ENCODE measurements at places on chromosomes 2 and 18.
A peak's percentile ranks its signal among the peaks of the same experiment; 100 is the strongest.

GRCh38 chr18:8983195-8983594 lies 119.3 kb upstream of the NDUFV2 start:
- DNase-seq, result no peak

GRCh38 chr2:68375582-68375981 lies 10.5 kb downstream of the PLEK start:
- DNase-seq, result no peak

DNA sequence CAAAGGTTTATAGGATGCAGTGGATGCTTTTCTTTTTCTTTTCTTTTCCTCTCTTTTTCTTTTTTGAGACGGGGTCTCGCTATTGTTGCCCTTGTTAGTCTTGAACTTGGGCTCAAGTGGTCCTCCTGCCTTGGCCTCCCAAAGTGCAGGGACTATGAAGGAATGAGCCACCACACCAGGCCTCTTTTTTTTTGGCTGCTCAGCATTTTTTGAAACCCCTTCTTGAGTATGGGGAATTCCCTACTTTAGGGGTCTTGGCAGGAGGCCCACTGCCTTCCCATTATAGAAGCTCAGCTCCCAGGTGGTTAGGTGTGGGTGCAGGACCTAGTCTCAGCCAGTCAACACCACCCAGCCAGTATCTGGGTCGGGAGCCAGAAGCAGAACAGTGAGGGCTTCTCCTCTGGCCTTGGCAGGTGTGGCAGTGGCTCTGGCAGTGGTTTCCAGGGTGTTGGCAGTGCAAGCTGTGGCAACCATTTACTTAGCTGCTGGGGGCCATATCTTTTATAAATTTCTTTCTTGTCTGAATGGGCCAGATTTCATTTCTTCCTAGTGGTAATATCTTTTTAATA lies 51.4 kb upstream of the ACYP2 start:
- DNase-seq, result no peak

GRCh38 chr18:57054891-57055290 lies 92.0 kb upstream of the BOD1L2 start:
- DNase-seq, result no peak

GRCh38 chr2:54942373-54942772 lies 107.9 kb downstream of the RTN4 start:
- no peak for DNase-seq

- DNase-seq, result no peak
Observed at GRCh38 chr18:62690236-62690815, 25.0 kb upstream of the PHLPP1 start.

DNA sequence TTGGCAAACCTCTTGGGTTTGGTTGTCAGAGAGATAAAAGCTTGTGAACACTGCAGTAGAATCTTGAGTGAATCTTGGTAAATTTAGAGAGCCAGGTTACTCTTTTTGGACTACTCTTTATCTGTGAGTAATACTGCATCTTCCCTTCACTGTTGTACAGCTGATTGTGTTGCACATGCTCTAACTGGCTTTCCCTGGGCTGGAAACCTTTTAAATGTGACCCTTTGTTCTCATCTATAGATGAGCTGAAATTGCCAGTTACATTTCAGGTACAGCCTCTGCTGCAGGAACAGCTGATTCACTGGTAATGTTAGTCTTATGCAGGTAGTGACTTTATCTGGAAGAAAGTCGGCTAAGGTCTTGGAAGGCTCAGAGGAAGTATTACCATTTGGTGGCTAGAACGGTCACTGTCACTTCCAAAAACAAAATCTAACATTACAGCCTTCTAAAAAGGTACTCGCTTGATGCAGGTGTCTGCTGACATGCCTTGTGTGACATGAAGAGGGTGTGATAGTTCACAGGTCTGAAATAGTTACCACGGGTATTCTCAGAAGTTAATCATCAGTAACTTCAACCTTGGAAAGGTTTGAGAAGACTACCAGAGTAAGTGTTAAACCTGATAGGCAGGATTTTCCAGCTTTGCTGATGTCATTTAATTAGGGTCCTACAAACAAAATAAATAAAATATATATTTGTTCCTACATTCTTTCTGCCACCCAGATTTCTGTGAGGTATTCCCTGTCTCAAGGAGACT lies 851.1 kb downstream of the SLC4A3 start:
- no peak for DNase-seq

GRCh38 chr2:64542071-64543007 lies 18.2 kb downstream of the AFTPH start:
- DNase-seq, result no peak

- DNase-seq, result no peak
Observed at GRCh38 chr2:95374029-95374428, 28.5 kb upstream of the FAHD2A start.

DNA sequence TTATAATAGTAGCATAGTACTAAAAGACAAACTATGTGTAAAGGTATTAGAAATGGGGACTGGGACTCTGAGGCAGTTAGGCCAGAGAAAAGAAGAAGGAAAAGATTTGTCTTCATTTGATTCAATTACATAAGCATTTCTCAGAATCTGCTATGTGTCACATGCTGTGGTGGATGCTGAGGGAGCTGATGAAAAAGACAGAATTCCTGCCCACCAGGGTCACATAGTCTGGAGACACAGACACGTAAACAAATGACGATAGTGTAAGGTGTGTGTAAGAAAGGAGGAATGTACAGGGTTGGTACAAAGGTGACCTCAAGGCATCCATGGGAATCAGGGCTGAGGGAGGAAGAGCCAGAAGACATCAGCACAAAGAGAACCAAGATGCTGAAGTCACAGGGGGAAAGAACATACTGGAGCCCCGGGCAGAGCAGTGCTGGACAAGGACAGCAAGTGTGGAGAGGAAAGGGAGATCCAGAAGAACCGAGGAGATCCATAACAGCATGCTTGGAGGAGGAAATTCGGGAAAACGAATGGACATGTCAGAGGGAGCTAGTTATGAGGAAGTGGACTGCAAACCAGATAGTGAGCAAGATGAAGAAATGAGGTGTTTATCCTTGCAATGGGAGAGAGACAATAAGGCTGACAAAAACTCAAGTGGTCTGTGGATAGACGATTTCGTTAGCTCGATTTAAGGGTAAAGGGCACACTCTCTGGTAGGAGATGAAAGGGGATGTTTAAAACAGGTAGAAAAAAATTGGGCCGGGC lies 1.2 kb upstream of the MAPRE3 start:
- no peak for DNase-seq

- DNase-seq, result no peak
Observed at GRCh38 chr2:103174711-103175110, 412.9 kb downstream of the TMEM182 start.

DNA sequence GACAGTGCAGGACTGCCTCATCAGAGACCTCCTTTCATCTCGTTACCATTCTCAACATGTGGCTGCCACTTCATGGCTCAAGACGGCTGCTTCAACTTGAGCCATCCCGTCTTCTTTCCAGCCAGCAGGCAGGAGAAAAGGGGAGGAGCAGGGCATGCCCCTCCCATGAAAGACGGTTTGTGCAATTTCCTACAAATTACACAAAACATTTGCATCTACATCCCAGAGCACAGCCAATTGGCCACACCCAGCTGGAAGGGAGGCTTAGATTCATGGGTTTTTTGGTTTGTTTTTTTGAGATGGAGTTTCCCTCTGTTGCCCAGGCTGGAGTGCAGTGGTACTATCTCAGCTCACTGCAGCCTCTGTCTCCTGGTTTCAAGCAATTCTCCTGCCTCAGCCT lies 11.8 kb downstream of the UCN start:
- no peak for DNase-seq

GRCh38 chr2:232473467-232473890 lies 14.2 kb downstream of the ECEL1 start:
- DNase-seq, result peak; percentile 25

DNA sequence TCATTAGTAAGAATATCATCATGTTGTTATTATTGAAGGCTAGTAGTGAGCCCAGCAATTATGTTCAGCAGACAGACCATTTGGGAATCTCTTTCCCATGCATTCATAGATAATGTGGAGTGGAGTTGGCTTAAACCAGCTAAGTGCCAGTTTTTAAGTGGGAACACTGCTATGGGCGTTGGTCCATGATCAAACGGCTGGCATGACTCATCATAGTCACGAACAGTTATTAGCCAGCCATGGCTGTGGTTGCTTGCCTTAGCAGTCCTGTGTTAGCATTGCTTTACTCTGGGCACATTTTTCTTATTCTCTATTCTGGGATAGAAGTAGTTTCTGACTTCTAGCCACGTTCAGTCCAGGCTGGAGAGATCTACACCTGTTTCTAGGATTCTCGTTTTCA lies 17.7 kb downstream of the EIF4E2 start:
- DNase-seq, result no peak

- no peak for DNase-seq
Observed at GRCh38 chr18:373780-374179, 105.9 kb upstream of the THOC1 start.

DNA sequence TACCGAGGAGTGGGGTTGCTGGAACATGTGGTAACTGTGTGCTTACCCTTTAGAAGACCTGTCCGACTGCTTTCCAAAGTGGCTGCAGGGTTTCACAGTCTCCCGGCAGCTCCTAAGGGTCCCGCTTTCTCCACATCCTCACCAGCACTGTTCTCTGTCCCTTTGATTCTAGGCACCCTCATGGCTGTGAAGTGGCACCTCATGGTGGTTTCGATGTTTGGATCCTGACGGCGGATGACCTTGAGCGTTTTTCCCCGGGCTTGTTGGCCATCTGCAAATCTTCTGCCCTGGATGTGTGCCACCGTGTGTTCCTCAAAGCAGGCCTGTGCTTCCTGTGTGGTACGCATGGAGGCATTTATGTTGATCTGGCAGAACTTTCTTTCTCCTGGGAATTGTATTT lies 292.5 kb upstream of the HDAC4 start:
- no peak for DNase-seq

GRCh38 chr2:444937-445884 lies 157.3 kb upstream of the ALKAL2 start:
- no peak for DNase-seq

- peak; percentile 43 for DNase-seq
Observed at GRCh38 chr2:121129692-121130091, 155.3 kb downstream of the TFCP2L1 start.

DNA sequence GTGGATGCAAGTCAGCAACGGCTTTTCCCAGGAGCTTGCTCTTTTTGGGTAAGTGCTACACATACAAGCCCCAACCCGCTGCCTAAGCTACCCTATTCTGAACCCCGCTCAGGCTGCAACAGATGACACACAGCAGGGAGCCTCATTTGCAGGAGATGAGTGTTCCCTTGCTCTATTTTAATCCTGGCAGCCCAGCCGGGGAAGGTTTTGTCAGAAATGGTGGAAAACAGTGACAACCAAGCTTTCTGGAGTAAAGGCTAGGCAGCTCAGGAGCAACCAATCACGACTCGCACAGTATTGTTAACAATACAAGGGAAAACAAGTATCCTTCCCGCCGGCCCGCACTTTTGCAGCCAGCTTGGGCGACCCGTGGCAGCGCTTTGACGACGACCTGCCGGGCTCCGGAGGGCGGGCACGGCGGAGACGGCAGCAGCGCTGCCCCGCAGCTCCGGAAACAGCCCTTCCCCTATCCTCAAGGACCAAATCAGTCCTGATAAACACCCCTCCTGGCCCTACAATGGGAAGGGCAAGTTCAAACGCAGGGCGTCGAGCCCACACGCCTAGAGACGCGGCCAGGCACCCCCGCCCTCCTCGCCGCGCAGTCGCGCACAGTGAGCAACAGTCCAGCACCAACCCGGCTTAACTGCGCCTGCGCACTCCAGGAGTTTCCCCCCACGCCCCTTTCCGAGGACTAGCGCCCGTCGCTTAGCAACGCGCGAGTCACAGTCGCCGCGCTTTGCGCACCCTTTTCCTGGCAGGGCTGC lies 74.3 kb upstream of the TSPYL6 start:
- DNase-seq, result peak; percentile 97
